Stimulated activated CD8-positive, alpha-beta memory T cell treated with anti-CD3 and anti-CD28 coated beads, Interleukin-15, amount 100 ng/mL, for 4 hours (primary cell): ENCODE measurements at places on chromosomes 4 and X.
A peak's percentile ranks its signal among the peaks of the same experiment; 100 is the strongest.

DNA sequence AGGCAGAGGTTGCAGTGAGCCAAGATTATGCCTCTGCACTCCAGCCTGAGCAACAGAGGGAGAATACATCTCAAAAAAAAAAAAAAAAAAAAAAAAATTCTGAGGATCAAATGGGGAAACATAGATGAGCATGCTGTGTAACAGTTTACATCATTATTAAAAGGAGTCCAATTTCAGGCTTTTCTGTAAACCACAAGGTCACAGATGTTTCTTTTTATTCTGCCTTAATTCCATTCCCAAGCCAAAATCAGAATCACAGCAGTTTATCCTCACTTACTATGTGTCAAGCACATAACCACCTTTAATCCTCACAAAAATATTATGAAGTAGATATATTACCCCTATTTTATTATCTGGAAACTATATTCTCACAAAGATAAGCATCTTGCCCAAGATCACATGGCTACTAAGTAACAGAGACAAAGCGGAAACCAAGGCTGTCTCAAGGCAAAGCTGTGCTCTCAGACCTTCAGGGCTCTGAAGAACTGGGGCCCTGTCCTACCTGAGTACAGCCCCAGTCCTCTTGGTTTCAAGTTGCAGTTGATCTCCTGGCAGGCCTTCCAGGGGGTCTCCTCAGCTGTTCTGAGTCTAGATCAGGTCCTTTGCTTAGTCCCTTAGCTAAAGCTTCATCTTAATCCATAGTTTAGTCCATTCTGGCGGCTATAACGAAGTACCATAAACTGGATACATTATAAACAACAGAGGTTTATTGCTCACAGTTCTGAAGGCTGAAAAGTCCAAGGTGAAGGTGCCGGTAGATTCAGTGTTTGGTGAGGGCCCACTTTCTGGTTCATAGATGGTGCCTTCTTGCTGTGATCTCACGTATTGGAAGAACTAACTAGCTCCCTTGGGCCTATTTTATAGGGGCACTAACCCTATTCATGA is 141.3 kb downstream of the PALLD start:
- no peak for DNase-seq

DNA sequence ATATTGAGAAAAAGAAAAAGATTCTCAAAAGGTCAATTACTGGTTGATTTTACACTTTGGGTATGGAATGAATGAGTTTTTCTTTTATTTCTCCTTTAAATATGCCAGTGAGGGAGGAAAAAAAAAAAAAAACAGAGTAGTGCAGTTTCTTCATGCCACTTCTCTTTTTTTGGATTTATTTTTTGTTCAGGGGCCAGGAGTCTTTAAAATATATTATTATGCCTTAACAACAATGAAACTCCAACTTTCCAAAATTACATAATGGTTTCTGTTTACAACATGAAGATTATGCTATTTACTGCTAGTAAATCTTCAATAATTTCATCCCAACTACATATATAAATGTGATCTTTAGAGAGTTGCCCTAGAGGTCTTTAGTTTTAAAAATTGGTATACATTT is 31.9 kb downstream of the DTHD1 start:
- no peak for DNase-seq

GRCh38 chr4:167421201-167421600 is 186.9 kb upstream of the SPOCK3 start:
- DNase-seq = no peak

DNA sequence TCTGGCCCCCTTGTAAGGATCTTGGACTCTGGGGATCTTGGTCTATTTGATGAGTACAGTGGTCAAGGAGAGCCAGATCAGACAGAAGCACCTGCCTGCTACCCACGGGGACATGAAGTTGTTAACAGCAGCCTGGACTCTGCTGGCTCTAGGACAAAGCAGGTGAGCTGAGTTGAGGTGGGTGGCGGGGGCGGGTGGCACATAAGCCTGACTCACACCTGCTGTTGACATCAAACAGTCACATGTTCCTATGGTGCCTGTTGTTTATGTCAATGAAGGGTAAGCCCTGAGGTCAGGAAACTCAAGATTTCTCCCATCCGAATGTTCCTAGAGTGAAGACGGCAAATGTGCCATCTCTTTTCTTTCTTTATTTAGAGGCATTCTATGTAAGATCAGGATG is 50.1 kb upstream of the CLNK start:
- peak; percentile 3 for DNase-seq

DNA sequence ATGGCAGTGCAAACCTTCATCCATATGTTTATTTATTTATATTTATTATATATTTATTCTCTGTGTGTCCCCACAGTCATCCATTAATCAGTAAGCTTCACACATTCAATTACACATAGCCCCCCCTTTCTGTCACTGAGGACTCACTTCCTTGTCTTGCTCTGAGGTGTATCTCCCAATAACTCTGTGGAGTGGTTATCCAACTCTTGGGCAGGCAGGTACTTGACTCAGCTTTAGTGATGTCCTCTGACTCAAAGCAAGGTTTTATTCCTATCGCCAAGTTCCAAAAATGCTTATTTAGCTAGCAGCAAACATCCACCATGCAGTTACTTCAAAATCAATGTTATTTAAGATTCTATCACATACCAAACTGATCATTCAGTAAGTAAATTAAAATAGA is 25.2 kb upstream of the NDP start:
- no peak for DNase-seq

DNA sequence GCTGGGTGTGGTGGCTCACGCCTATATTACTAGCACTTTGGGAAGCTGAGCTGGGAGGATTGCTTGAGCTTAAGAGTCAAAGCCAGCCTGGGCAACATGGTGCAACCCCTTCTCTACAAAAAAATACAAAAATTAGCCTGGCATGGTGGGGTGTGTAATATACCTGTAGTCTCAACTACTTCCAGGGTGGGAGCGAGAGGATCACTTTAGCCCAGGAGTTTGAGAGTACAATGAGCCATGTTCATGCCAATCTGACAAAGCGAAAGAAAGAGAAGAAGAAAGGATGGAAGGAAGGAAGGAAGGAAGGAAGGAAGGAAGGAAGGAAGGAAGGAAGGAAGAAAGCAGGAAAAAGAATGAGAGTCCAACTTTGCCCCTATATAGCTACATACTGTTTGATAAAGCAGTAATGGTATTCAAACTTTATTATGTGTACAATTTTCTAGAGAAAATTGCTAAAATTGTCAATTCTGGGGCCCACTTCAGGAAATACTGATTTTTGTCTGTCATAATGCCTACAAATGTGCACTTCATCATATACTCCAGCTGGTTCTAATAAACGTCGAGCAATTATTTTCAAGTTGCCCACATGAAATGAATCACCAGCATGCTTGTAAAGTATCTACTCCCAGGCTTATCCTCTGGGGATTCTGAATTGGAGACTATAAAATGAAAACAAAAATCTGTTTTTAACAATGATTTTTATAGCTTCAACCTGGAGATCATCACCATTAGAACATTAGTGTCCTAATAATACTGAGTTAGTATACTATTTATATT is 132.3 kb downstream of the NDST4 start:
- DNase-seq = no peak

DNA sequence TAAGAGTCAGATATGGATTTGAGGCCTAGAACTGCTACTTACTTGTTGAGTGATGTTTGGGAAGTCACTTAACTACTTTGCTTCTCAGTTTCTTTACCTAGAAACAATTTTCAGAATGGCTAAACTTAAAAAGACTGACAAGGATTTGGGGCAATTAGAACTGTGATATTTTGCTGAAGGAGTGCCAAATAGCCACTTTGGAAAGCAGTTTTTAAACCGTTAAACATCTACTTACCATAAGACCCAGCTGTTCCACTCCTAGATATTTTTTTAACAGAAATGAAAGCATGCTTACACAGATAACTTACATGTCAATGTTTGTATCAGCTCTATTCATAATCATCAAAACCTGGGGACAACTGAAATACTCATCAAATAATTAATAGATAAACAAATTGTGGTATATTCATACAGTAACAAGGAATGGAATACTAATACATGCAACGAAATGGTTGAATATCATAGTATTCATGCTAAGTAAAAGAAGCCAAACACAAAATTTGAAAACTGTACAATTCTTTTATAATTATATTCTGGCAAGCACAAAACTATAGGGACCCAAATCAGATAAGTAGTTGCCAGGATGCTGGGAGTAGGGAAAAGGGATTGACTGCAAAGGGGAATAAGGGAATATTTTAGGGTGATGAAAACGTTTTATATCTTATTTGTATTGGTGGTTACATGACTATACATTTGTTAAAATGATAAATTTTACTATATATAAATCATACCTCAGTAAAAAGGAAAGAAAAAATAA is 24.0 kb downstream of the RPA4 start:
- no peak for DNase-seq

GRCh38 chr4:13597604-13598003 is 29.9 kb downstream of the BOD1L1 start:
- no peak for DNase-seq

DNA sequence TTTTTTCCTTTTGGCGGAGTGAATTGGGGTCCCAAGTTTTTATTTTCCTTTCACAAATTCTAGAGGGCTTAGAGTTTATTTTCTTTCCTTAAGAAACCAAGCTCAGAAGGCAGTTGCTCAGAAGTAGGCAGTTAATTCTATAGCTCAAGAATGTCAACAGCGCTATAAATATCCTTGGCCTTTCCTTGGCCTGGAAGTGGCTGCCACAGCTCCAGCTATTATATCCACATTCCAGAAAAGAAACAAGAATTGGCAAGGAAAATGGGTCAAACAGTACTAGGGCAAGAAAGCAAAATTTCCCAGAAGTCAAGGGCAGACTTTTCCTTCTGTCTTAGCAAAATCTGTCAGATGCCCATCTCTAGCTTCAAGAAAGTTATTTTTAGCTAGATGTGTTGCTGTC is 31.0 kb downstream of the SLC10A6 start:
- DNase-seq = no peak

DNA sequence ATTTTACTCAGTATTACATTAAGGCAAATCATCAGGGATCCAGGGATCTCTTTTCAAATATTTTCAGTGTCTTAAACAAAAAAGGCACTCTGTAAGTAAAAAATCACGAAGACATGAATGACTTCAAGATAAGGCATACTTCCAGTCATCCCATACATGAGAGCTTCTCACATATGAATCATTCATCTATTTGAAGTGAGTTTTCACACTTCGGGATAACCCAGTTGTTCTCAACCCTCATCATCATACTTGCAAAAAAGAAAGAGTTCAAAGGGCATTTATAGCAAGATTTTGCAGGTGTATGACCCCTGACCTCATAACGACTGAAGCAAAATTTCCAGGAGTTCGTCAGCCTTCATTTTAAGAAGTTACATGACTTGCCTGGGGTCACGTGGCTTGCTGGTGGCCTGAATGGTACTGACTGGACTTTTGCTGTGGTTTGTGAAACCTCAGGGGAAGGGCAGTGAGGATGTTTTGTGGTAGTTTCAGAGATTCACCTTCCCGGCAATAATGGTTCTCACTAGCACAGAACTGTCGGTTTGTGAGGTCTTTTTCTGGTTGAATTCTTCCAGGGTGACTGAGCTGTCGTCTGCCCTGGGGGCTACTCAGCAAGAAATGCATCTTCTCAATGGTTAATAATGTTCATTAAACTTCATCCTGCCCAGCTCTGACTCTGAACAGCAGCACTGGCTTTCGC is 115.8 kb upstream of the SHISA3 start:
- DNase-seq = no peak

DNA sequence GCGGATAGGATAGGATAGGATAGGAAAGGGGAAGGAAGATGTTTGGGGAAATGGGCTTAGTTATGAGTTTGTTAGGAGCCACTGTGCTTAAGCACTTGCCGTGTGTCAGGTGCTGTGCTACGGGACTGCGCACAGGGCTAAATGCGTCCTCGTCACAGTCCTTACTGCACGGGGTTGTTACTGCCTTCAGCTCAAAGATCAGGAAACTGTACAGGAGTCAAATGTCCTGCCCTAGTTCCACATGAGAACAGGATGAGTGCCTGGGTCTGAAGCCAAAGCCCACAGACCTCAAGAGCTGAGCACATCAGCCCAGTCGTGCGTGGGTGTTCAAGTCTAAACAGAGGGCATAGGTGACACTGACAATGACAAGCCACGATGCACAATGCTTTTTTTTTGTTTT is 15.0 kb downstream of the ACSL1 start:
- DNase-seq = no peak

DNA sequence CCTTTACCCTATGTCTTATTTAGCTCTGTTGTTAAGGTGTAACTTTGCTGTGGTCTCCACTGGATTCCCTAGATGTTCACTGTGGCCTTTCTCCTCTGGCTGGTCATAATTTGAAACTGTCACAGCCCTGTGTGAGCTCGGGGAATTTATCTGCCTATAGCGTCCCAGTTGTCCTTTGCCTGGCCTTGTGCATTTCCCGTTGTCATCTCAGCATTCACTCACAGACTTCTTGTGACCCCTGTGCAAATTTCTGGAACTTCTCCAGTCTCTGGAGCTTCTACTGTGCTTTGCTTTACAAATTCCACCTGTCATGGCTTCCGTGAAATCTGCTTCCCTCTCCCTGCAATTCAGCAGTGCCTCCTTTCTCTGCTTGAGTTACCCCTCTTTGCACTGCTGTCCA is 106.7 kb downstream of the WWC2 start:
- DNase-seq = no peak

DNA sequence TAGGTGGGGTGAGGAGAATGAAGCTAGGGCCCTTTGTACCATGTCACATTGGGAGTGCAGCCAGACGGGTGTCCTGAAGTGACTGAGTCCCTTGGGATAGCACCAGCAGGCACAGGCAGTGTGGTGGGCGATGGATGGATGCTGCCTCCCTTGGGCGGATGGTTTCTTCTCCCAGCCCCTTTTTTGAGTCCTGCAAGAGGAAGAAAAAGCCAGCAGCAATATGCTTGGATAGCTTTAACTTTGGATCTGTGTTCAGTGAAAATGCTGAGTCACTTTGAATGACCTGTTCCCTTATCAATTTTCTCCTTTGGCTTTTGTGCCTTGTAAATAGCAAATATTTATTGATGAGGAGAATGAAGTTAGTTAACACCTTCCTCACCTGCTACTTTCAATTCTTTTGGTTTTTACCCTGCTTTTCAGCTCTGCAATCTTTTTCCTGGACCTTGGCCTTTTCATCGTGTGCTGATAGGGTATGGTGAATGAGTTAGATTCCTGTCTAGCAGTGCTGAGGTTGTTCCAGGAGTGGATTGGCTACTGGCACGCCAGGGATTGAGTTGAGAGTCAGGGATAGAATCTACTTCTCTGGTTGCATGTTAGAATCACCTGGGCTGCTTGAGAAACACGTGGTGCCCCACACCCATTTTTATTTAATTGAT is 10.2 kb downstream of the DCUN1D4 start:
- no peak for DNase-seq

- no peak for DNase-seq
Measured at GRCh38 chr4:71235311-71236201, 103.3 kb upstream of the SLC4A4 start.

- no peak for DNase-seq
Measured at GRCh38 chr4:152209772-152210493, 326.0 kb downstream of the FBXW7 start.

DNA sequence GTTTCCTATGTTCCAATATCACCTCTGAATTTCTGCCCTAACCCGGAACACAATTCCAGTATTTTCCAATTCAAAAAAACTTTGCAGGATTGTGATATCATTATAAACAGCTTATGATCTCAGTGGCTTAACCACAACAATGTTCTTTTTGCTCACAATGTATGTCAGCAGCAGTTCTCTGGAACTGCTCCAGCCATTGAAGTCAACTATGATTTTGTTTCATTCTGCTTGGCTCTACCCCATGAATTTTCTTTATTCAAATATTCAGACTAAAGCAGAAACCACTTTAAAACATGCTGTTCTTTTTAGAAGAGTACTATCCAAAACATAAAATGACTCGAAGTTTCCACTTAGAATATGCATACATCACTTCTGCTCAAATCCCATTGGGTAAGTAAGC is 1611.1 kb downstream of the ARAP2 start:
- DNase-seq = no peak

GRCh38 chr4:140131675-140132229 is 22.2 kb downstream of the MAML3 start:
- no peak for DNase-seq

- no peak for DNase-seq
Measured at GRCh38 chr4:15239866-15240265, 188.0 kb upstream of the C1QTNF7 start.
